ENCODE measurements at places on chromosomes 5 and 9.

DNA sequence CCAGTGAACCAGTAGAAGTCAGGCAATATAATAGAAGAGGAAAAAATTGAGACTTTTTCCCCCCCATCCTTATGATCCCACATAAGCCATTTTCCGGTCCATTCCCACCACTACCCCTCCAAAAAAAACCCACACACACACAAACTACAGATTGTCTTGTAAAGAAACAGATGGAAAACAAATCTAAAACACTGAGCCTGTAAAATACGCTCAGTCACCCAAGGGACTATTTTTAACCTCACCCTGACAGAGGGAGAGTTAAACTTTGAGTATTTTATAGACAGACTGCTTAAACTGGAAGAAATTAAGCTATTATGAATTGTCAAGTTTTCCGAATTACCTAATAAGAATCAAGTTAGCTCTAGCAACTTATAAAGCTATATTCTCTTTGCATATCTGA, 471.8 kb upstream of the C9orf72 start:
- no peak for DNase-seq

- no peak for DNase-seq
Measured at GRCh38 chr9:86519066-86519615, 164.9 kb upstream of the TUT7 start.

DNA sequence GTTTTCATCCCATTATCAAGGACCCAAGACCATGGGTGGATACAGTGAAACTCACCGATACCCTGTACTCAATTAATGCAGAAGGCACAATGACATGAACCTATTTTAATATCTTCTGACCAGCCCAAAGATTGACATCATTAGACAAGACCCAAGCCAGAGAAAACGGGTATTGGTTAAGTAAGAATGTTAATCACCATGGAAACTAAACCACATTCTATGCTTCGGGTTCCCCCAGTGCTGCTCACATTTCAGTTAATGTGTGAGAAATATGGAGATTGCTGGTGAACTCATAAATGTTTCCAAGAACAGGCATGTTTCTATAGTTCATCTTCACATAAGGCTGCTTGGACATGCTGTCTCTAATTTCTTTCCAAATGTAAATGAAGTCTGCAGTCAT, 77.0 kb downstream of the IRX2 start:
- no peak for DNase-seq

- no peak for DNase-seq
Measured at GRCh38 chr9:123246534-123246933, 21.9 kb downstream of the STRBP start.

DNA sequence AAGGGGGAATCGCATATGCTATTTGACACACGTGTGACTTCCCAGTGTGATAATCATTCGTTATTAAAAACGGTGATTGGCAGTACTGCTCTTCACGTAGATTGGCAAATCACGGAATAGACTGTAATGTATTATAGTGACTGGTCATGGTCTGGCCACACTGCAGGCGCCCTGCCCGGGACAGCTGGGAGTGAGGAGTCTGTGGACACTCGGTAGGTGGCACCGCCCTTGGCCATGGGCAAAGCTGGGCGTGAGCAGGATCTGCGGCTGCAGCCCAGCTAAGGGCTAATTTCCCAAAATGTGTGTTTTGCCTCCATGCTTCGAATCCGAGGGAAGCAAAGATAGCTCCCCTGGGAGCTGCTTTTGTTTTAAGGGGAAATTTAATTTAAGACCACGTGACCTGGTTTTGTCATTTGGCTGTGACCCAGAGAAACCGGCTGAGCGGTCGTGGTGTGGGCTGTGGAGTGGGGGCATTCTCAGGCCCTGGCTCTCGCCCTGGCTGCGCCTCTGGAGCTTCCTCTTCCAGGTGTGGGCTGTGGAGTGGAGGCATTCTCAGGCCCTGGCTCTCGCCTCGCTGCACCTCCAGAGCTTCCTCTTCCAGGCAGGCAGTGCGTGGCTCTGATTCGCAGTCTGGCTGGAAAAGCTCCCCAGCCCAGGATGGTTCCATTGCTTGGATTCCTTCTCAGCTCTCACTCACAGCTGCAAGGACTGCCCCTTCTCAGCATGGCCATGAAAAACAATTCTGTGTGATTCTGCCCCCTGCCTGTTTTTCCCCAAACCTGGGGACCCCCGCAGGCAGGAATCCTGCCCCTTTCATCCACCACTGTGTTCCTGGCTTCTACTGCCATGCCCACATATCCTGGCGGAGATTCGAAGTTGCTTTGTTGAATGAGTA, 131.1 kb downstream of the OLFM1 start:
- DNase-seq: no peak

- no peak for DNase-seq
Measured at GRCh38 chr5:168114444-168115017, 176.9 kb upstream of the WWC1 start.

- DNase-seq: no peak
Measured at GRCh38 chr9:97594381-97594921, 38.7 kb downstream of the TSTD2 start.

GRCh38 chr9:116724123-116724522, 37.0 kb downstream of the TRIM32 start:
- no peak for DNase-seq

GRCh38 chr5:82183828-82184227, 94.3 kb downstream of the RPS23 start:
- DNase-seq: no peak

DNA sequence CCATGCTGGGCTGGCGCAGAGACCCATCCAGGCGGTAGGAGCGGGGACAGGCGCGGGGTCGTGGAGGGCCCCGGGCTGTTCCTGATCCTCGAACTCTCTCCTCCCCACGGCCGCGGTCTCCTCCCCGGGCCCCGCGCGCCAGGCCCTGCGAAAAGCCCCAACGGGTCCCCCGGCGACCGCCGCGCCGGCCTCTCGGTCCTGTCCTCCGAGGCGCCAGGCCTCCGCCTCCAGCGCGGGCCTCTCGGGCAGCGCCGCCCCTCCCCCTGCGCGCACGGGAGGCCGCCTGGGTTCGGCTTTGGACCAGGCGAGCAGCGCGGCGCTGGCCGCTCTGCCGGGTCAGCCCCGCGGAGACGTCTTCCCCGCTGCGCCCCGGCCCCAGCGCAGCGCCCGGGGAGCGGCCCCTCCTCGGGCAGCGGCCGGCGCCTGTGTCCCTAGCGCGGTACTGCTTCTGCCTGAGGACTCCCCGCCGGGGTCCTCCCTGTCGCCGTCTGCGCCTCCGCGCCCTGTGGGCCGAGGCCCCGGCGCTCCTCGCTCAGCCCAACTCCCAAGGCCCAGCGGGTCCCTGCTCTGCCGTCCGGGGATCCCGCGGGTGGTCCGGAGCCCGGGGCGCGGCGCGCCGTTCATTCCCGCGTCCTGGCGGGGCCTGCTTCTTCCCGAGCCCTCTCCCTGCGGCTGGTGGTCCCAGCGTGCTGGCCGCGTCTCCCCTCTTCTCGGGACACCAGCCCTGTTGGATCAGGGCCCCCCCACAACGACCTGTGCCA, 13.4 kb downstream of the COL23A1 start:
- no peak for DNase-seq

- DNase-seq: no peak
Measured at GRCh38 chr5:73668486-73669111, 42.6 kb downstream of the ARHGEF28 start.

Measured in fibroblast of skin of left biceps (primary cell).